ENCODE measurements at places on chromosomes 4 and X.

- DNase-seq = no peak
These were observed 318.6 kb downstream of the OPHN1 start for GRCh38 chrX:68114573-68115129.

DNA sequence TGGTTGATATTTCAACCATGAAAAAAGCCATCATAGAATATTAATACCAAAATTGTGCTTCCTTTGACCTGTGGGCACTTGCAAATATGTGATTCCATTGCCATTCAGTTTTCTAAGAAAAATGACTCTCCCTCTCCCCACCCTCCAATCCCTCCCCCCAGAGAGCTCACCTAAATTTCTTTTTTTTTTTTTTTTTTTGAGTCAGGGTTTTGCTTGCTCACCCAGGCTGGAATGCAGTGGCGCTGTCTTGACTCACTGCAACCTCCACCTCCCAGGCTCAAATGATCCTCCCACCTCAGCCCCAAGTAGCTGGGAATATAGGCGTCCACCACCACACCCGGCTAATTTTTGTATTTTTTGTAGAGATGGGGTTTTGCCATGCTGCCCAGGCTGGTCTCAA is 47.0 kb downstream of the SNX25 start:
- DNase-seq = no peak

- no peak for DNase-seq
These were observed 233.6 kb downstream of the ZNF674 start for GRCh38 chrX:46311581-46312120.

DNA sequence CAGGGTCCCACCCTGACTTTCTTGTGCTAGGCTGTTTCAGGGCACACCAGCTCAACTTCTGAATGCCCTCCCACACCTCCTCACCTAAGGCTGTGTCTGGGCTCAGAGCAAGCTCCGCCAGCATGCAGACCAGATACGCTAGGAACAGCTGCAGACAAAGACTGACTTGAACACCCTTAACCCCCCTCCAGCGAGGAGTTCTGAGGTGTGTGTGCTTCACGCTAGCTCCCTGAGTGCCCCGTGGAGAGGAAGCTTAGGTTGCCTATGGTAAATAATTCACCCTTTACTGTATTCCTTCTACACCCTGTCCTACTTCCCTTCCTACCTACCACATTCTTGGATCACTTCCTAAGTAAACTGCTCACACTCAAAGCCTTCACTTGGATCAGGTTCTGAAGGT is 115.0 kb downstream of the VCX3B start:
- no peak for DNase-seq

DNA sequence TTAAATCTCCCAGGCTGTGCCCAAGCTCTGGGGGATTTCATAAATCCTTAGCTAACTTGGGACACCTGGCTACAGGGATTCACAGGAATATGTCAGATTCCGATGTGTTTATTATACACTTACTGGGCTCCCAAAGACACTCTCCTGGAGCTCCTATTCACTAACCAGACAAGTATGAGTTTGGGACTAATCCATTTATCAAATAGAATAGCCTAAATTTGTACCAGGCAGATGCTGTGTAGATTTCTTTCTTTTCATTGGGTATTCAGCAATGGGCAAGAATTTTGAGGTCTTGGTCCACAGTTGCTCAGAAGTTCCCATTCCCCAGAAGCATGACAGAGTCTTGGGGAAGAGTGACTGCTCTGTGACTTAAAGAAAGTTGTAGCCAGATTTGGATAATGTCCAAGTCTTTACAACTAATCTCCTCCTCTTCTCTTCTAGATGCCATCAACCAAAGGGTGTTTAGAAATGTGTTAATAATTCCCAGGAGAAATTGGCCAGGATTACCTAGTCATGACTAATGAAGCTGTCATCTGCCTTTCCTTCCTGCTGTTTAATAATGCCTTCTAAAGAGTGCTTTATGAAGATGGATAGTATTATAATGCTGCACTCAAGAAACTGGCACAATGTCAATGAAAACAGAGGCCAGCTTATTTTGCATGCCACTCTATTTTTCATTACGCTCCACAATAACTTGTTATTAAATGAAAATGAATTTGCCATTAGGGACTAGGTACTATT is 120.9 kb downstream of the CHIC2 start:
- no peak for DNase-seq

DNA sequence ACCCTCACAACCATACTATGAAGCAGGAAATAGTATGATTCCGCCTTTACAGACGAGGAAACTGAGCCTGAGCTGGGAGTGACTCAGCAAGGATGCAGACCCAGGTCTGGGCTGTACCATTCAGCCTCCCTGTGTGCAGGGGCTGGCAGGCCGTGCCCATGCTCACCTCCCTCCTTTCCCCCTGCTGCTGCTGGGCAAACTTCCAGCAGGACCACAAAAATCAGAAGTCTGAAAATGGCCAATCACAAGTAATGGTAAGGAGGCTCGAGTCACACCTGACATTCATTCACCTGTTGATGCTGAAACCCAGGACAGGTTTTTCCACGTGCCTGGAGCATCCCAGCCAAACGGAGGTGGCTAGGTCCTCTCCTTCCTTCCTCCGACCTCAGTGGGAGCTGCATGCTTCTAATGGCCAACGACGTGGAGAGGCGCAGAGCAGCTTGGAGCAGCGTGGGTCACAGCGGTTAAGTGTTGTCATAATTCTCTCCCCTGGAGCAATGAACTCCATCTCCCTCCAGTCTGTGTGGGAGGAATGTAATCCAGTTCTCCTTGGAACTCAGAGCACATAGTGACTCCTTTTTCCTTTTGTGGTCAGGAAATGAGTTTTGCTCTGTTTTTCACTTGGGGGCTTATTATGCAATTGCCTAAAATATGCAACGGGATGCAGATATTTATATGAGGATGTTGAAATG is 371.7 kb downstream of the BCOR start:
- no peak for DNase-seq

- DNase-seq = no peak
These were observed 117.3 kb downstream of the FAT4 start for GRCh38 chr4:125432078-125432477.

DNA sequence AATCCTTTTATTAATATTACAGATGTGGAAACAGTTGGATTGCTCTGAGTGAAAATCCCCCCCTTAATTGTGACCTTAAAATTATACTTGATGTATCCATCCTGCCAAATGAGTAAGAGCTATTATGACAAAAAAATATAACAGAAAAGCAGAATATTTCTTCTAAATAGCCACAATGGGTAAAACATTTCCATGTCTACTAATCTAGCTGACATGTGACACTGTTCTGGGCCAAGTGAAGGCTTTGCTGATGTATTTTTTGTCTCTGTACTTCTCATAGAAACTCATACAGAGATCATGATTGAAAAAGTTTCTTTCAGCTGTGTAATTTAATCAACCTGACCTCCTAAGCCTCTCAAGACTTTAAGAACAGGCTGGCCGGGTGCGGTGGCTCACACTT is 569.1 kb upstream of the ZFP42 start:
- DNase-seq = no peak
